CD4-positive, alpha-beta T cell treated with Interleukin-4 for 1 hour (primary cell): ENCODE measurements at places on chromosomes 13 and 19.

DNA sequence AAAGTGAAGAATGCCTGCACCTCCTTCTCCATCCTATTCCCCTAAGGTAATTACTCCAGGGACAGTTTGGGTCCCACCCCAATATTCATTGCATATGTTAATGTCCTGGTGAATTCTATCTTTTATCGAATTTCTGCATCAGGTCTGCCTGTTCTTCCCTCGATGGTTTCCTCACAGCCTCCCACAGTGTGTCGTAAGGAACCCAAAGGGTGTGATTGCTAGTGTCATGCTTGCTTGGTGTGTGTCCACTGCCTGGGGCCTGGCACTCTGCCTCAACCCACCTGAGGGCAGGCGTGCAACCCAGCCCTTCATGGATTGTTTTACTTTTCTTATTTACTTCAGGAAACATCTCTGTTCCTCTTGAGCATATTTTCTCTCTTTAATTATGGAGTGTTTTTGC, 60.2 kb upstream of the CYSLTR2 start:
- no peak for DNase-seq

GRCh38 chr13:45807520-45808099, 43.9 kb downstream of the SIAH3 start:
- DNase-seq = peak; percentile 25

DNA sequence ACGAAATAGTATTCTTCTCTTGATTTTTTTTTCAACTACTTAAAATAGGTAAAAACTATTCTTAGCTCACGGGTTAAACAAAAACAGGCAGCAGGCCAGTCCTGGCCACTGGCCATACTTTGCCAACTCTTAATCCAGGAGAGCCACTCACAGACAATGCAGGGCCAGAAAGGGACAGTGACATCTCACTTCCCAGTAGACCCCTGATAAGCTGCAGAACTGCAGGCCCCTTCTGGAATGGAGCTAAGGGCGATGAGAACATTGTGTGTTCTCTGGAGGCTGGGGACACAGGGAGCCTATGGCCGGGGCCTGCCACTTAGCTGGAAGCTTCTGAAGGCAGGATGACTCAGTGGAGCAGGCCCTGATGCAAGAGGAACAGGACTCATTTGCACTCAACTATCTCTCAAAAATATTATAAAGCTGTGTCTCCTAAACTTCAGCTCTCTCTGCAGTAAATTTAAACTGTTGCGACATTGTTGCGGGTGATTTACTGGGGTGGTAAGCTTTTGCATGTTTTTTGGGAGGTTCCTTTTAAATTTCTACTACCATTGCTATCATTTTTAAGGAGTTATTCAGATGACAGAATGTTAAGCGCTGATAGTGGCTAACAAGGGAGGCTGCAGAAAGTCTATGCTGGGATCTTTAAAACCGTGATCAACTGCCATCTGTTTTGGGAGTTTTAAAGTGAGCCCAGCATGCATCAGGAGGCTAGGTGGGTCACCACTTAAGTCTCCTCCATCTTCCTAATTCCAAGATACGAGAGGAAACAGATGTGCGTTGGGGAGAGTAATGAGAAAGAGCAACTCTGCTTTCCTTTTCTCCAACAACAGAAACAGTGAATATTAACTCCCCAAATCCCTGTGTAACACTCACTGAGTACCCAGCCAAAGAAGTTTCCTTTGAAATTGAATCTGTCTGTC, 33.2 kb upstream of the KATNAL1 start:
- no peak for DNase-seq

DNA sequence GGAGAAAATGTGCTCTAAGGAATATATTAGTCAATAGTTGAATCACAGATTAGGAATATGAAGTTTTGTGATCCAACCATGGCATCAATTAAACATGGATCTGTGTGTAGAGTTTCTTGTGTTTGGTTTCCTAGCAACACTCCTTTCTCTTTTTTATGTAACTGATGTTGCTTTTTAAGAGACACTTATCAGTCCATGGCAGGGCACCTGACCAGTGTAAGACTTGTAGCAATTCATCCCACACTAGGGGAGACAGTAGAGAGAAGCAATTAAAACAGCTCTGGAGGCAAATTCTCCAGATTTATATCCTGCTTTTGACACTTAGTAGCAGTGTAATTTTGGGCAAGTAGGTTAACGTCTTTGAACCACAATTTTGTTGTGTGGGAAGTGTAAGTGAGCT, 1229.0 kb downstream of the PCDH9 start:
- DNase-seq = no peak

GRCh38 chr13:32060401-32060878, 28.9 kb downstream of the FRY start:
- no peak for DNase-seq

DNA sequence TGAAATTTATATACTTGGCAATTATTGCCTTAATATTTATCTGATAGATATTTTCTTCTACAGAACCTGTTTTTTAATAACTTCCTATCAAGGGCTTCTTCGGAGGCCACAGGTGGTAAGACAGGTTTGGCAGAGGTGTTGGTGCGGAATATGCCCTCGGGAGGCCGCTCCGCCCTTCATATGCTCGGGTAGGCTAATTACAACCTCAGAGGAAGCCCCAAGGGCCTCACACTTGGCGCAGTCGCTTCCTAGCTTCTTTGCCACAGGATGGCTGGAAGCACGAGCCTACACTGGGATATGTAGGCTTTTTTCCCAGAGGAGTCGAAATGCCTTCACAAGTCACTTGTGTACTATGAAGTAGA, 68.8 kb downstream of the LMO7 start:
- no peak for DNase-seq

DNA sequence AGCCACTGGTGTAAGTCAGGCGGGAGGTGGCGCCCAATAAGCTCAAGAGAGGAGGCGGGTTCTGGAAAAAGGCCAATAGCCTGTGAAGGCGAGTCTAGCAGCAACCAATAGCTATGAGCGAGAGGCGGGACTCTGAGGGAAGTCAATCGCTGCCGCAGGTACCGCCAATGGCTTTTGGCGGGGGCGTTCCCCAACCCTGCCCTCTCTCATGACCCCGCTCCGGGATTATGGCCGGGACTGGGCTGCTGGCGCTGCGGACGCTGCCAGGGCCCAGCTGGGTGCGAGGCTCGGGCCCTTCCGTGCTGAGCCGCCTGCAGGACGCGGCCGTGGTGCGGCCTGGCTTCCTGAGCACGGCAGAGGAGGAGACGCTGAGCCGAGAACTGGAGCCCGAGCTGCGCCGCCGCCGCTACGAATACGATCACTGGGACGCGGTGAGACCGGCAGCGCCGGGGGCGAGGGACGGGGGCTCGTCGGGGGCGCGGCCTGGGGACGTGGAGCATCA, at the start of gene ALKBH7:
TSS of gene ALKBH7 (plus strand) at position 201 of the 502 bp plus-strand sequence. CDS start at position 228, 27 bp downstream.
- peak; percentile 99 for DNase-seq

DNA sequence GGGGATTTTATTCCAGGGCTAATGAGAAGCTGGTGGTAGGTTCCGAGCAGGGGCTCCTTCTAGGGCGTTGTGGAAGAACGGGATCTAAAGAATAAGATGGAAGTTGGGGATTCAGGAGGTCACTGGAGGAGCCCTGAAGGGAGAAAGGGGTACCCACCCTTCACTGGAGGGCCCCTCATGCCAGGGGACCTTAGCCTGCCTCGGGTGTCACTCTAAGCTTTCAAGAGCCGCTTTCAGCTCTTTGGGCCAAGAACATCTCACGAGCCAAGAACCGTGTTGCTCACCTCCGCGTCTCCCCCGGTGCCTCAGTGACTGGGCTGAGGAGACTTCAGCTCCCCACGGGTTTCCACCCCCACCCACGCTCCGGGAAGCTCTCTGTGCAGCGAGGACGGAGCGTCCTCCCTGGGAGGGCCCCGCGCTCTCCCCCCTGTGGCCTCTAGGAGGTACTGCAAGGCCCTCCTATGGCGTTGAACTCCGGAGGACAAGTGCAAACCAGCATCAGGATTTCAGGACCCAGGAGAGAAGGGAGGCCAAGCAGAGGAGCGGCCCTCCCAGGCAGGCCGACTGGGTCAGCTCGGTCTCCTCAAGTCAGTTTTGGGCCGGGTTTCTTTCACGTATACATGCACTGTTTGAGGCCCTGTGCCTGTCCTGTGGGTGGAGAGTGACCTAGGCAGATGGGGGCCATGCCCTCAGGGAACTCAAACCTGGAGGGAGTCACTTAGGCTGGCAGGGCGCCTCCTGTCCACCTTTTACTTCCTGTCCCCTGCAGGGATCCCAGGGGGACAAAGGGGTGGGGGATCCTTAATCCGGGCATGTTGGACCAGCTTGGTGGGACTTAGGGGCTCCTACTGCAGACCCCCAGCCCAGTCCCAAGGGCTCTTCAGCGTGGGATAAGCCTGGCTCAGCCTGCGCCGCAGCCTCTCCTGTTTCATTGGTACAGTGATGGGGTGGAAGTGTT, 5.1 kb upstream of the KRTDAP start:
- peak; percentile 71 for DNase-seq

DNA sequence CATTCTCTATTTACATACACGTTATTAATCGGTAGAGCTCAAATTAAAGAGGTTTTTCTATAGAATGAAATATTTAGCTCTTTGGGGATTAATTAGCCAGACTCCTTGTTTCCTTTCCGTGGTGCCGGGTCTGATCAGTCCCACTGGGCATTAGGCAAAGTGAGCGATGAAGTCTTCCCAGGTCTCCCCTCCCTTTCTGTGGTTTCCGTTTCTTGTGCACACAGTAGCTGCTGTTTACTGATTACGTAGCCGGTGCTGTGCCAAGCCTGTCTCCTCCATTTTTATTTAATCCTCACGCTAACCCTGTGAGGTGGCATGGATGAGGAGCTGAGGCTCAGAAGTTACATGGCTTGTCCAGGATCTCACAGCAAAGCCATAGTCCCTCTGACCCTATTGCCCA, 9.0 kb downstream of the SLC25A15 start:
- DNase-seq = peak; percentile 39

GRCh38 chr19:32928806-32929205, 43.0 kb downstream of the CEP89 start:
- DNase-seq = no peak

GRCh38 chr19:13122980-13123957, 5.2 kb downstream of the NACC1 start:
- DNase-seq = no peak

GRCh38 chr19:47309608-47310007, at the start of gene C5AR1:
Gene C5AR1 (plus strand): TSS chr19:47309861. CDS start chr19:47309896, 35 bp downstream.
- DNase-seq = peak; percentile 55

DNA sequence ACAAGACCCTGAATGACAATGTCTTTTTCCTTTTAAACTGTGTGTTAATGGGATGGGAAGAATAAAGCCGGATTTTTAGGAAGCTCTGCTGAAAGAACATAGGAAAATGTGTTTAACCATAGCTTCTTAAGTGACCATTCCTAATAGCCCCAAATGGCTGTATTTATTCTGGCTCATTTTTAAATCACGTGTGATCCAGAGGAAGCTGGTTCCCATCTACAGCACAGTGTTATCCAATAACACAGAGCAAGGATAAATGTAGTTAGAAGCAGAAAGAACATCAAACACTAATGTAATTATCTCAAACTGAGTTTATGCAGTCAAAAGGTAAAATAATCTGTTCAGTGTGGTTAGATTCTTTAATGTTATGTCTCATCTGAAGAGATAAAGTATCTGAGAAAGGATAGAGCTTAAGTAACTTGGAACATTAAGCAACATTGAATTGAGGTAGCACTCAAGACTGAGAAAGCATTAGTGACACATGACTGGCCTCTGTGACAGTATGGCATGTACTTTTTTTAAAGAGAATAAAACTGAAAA, 853.3 kb downstream of the GPC5 start:
- no peak for DNase-seq

- peak; percentile 49 for DNase-seq
These were observed 9.9 kb upstream of the MKNK2 start for GRCh38 chr19:2060884-2061494.

GRCh38 chr19:3100331-3100730, 6.2 kb downstream of the GNA11 start:
- DNase-seq = no peak

DNA sequence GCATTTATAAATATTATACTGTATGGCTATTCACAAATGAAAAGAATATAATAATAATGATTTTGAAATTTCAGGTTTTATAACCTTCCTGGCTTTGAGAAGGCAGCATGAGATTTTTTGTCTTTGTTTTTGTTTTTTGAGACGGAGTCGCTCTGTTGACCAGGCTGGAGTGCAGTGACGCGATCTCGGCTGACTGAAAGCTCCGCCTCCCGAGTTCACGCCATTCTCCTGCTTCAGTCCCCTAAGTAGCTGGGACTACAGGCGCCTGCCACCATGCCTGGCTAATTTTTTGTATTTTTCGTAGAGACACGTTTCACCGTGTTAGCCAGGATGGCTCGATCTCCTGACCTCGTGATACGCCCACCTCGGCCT, 64.1 kb downstream of the ZNF429 start:
- DNase-seq = peak; percentile 84

DNA sequence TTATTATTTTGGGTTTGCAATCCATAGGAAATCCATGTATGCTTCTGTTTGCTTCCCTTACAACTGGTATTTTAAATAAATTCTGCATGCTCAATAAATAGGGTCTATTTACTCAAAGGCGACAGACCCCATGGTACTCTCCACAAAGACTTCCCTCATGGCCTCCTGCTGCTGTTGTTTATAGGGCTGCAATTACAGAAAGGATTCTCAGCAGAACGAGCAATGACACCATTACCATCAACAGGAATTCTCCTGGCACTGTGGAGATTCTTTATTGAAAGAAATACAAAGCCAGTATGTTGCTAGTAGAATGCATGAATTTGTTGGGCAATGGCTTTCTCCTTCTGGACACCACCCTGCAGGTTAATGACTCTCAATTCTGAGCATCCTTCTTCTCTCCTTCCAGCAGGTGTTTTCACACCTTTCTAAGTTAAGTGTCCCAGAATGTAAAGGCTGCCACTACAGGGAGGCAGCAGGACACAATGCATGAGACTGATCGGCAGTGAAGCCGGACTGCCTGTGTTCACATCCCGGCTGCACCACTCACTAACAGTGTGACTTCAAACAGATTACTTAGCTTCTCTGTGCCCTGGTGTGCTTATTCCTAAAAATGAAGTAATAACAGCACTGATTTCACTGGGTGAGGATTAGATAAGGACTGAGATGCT, 360.2 kb downstream of the DNAJC15 start:
- DNase-seq = no peak

DNA sequence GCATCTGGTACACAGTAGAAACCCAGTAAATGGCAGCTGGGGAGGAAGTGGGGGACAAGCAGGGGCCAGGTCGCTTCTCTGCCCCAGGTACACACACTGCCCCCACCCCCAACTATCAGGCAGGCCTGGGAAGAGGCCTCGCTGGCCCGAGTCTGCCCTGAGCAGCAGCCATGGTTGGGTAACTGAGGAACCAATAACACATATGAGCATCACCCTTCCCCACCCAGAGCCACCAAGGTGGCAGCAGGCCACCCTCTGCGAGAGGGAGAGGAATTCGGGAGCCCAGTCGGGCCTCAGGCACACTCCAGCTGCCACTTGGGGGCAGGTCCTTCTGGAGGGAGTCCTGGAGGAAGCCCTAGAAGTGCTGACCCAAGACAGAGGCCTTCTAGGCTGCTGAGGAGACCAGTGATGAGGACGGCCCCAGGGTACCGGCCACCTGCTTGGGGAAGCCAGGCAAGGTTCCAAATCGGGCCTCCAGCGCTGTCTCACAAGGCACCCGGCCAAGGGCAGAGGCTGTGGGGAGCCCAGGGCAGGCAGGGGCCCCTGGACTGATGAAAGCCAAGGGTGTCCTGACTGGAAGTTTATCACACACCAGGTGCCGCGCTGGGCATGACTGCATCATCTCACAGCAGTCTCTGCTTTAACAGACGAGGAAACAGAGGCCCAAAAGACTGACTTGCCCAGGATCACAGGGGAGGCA, 14.0 kb upstream of the KPTN start:
- DNase-seq = no peak

- DNase-seq = no peak
These were observed 20.7 kb upstream of the PTBP1 start for GRCh38 chr19:776549-776948.

GRCh38 chr13:90258129-90258528, 1089.4 kb upstream of the MIR17HG start:
- no peak for DNase-seq

GRCh38 chr19:49149652-49150105, 5.5 kb downstream of the HRC start:
- no peak for DNase-seq
